NCI-H526 treated with DMSO at 0.1 percent for 48 hours (cell line): ENCODE measurements at places on chromosomes 4 and X.

GRCh38 chr4:168265327-168265726 lies 53.2 kb downstream of the DDX60 start:
- DNase-seq, result no peak

GRCh38 chr4:84796394-84796793 lies 170.1 kb downstream of the WDFY3 start:
- DNase-seq, result no peak

DNA sequence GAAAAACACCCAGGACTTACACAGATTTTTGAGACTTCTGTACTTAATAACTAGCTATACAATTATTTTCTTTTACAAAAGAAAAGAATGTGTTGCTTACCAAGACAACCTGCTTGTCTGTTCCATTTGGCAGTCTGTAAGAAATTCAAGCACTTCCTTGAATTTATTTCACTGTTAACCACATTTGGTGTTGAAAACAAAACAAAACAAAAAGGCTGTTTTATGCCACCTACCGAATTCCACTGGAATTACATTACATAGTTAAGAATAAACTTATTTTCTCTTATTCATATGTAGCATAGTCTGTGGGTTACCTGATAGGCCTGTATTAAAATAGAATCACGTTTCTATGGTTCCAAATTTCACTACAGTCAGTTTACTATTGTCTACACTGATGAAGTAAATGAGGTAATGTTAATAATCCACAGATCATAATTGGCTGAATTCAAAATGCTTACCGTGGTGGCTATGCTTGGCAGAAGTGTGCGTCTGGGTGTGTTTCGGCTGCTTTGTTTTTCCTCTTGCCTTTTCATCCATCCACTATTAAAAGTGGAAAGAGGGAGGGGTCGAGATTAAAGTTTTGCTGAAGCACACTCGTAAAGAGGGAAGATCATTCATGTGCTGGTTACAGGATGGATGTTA lies at the start of gene TLR1:
Gene TLR1, minus strand, starts transcription at position 138 of the 642 bp plus-strand sequence. CDS start 5,960 bp downstream, outside the sequence.
- peak; percentile 2 for DNase-seq

DNA sequence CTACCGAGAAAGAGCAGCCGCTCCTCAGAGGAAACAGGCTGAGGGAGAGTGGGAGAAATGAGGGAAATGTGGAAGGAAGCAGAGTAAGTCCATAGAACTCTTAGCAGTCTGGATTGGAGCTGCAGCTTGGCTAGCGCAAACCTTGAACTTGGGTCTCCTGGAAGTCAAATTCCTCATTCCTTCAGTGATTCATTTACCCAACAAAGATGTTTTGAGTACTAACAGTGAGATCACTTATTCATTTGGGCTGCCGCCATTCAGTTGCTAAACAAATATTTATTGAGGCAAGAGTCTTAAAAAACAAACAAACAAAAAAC lies 51.5 kb downstream of the SEL1L3 start:
- DNase-seq, result no peak

DNA sequence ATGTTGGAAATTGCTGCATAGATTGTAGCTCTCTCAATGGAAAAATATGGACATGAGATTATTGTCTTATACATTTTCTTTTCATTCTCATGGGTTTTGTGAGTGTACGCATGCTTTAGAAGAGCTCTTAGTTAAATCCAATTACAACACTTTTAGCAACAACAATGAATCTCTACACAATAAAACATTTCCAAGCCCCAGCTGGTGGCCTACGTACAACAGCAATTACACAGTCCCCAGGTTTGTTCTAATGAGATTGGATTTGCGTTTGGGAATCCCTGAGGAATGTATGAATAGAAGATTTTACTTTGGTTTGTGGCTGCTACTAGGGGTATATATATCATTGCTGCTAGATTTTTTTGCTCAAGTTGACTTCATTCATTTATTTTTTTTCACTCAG lies 98.6 kb downstream of the FHDC1 start:
- DNase-seq, result no peak

DNA sequence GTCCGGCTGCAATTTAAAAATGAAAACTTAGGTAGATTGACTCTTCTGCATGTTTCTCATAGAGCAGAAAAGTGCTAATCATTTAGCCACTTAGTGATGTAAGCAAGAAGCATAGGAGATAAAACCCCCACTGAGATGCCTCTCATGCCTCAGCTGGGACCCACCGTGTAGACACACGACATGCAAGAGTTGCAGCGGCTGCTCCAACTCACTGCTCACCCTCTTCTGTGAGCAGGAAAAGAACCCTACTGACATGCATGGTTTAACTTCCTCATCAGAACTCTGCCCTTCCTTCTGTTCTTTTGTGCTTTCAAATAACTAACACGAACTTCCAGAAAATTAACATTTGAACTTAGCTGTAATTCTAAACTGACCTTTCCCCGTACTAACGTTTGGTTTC lies 41.0 kb downstream of the MAP7D3 start:
- DNase-seq, result no peak

DNA sequence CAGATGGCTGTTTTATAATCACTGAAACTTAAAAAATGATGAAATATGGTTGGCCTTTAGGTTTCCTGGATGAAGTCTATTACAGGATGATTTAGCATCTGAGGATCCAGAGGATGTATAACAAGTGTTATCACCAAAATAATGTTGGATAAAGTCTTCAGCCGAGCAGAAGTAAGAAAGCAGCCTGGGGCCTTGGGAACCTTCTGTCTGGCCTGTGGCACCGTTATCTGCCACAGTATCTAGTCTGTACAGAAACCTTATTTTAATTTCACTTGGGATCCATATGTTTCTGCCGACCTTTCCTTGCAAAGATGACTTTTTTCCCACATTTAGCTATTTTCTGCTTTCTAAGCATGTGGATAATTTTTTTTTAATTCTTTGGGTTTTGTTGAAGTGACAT lies 20.5 kb upstream of the ANTXR2 start:
- no peak for DNase-seq

DNA sequence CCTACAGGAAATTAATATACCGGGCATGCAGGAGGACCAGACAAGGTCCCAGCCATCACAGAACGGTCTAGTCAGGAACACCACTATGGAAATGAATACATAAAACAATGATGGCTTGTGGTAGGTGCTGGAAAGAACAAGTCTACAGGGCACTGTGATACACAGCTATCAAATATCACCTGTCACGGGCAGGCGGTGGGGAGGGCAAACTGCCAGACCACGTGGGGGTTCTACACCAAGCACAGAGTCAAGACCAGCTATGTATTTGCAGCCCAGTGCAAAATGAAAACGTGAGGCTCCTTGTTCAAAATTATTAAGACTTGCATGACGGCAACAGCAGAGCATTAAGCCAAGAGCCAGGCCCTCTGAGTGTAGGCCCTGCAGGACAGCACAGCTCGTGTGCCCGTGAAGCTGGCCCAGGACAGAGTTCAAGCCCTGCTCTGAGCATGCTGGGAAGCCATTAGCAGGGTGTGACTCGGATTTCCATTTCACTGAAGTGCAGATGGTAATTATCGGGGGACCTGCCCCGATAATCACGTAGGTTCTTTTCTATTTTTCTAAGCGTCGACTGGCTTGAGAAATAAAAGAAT lies 83.6 kb downstream of the JAKMIP1 start:
- peak; percentile 68 for DNase-seq

GRCh38 chr4:3676907-3677747 lies 89.1 kb upstream of the ADRA2C start:
- DNase-seq, result no peak

DNA sequence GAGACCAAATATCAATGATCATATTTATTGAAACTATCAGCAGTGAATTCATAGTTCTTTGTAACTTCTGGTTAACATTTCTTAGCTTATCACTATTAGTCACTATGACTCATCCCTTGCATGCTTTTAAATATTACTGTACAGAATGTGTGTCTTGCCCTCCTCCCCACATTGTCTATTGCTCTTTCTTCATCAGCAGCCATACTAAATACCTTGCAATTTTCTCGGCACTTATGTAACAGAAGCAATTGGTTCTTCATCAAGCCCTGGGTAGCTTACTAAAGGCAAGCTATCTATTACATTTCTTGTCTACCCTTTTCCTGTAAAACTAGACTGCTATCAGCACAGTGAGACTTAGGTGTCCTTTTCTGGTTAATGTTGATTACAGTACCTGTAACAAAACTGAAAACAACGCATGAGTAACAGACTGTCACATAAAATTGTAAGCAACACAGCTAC lies 8.2 kb downstream of the KLHL4 start:
- no peak for DNase-seq

DNA sequence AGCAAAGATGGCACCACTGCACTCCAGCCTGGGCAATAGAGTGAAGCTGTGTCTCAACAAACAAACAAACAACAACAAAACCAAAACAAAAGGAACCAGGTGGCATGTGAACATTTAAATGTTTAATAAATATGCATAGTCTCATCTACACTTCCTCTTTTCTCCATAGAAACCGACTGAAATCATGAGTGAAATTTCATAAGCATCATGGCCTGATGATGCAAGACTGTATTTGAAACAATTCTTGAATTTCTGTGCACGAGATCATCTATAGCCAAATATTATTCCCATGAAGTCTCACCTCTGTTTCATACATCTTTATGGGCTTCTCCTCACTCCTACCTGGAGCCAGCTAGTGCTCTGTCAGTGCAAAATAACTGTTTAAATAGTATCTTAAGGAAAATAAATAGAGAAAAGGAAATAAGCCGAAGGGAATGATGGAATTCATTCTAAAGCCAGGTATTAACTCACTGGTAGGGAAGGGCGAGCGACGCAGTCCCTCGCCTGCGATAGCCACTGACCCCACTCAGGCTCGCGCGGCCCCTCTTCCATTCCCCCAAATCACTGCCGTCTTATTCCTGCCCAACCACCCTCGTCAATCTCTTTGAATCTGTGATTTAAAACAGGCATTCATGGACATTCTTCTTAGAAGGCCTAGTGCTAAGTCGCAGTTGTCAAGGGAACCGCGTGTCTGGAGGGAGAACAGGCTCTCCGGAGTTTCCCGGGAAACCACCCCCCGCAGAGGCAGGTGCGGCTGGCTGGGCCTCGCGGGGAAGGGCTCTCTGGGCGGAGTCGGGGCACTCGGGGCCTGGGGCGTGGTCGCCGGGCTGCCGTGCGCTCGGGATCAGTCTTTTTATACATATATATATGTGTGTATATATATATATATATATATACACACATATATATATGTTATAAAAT lies 52.4 kb upstream of the TRIM2 start:
- peak; percentile 85 for DNase-seq

GRCh38 chr4:96524311-96524875 lies 684.5 kb downstream of the PDHA2 start:
- DNase-seq, result no peak

DNA sequence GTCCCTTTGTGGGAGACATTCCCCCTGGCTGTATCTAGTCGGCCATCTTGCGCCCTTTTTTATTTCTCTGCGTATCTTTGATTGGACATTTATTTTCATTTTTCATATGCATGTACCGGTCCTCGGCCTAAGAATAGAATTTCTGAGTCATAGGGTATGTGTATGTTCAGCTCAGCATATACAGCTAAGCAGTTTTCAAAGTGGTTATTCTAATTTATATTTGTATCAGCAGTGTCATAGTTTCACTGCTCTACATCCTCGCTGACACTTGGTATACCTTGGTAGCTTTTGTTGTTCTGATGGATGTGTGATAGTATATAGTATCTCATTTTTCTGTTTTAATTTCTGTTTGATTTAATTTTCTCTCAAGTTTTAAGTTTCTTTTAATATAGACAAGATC lies 38.7 kb downstream of the BEX3 start:
- no peak for DNase-seq

GRCh38 chrX:131827935-131828334 lies 195.2 kb upstream of the STK26 start:
- DNase-seq, result no peak

DNA sequence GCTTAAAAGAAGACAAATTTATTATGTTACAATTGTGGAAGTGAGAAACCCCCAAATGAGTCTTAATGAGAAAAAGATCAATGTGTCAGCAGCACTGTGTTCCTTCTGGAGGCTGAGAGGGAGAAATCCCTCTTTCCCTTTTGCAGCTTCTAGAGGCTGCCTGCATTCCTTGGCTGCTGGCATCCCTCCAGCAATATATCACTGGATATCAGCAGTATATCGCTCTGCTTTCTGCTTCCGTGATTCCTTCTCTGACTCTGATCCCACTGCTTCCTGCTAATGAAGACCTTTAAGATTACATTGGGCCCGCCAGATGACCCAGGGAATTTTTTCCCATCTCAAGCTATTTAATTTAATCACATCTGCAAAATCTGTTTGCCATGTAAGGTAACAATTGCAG lies 1008.0 kb downstream of the RAPGEF2 start:
- no peak for DNase-seq

DNA sequence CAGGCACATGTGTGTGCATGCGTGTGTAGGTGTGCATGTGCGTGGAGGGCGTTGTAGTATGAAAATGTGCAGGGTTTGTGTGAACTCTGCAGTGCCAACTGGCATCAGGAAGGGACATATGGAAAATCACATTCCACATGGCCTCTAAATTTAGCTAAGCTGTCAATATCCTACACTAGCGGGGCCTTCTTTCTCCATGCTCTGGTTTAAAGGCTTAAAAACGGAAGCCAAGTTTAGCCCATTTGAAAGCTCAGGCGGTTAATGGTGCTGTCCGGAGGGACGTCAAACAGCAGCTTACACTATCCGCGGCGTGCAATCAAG lies 144.1 kb upstream of the NOCT start:
- DNase-seq, result no peak

GRCh38 chrX:37905436-37906147 lies 58.2 kb upstream of the DYNLT3 start:
- DNase-seq, result peak; percentile 13

DNA sequence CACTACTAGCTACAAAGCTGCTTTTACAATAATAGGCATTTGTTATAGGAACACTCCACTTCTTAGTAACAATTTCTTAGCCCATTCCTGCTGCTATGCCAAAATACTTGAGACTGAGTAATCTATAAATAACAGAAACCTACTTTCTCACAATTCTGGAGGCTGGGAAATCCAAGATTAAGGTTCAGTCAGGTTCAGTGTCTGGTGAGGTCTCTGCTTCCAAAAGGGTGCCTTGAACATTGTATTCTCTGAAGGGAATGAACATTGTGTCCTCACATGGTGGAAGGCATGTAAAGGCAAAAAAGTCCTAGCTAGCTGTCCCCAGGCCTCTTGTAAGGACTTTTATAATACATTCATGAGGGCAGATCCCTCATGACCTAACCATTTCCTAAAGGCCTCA lies 7.0 kb downstream of the SLC9B1 start:
- DNase-seq, result no peak

DNA sequence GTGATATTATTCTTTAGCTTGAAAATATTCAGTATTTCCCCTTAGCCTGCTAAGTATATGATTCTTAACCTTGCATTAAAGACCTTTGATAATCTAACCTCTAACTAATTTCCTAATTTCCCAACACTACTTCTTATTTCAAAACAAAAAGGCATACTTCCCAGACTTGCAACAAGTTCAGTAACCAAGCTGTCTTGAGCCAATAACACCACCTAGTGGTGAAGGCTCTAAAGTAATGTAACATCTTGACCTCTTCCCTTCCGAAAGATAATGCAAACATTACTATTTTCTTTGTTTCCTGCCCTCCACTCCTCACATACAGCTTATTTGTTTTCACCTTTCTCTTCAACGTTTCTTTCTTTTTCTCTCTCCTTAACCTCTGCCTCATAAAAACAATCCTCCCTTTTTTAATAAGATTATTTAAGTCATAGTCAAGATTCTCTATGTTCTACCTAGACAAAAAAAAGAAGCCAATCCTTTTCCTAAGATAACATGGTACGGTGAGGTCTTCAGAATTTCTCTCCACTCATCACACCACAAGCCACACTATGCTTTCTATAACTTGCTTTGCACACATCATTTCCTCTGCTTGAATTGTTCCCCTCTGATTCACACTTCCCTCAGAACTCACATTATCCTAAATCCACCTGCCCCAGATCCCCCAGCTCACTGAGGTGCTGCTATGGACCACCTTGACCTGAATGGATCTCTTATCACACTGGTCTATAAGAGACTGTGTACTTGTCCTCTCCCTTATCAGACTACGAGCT lies 3.5 kb downstream of the FAT1 start:
- no peak for DNase-seq
